CD8-positive, alpha-beta T cell (primary cell): ENCODE measurements at places on chromosomes 13 and 19.

DNA sequence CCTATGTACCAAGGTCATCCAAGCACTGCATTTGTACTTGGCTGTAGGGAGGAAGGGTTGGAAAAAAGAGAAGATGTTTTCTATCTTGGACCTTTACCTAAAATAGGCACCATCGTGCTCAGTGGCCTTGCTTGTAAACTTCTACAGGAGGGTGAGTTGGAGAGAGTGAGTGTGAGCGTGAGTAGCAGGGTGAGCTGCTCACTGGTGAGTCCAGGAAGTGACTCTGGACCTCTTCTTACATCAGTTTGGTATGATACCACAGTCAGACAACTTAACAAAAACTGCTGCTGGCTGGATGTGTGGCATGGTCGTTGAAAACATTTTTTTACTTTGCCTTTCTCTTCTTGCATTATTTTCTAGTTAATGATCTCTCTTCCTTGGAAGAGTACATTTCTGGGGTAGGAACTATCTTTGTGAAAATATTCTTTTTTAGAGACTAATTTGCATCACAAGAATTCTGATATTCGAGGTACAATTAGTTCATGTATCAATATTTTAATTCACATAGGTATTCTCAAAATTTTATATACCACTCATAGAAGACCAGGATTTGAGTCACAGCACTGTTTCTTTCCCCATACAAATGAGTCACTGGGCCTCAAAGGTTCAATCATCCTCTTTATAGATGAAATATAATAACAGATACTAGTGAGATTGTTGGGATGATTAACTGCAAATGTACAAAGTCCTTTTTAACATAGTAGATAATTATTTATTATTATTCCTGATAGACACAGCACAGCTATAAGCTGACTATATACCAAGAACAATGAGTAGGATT is 651 bp downstream of the SERPINE3 start:
- DNase-seq = no peak

GRCh38 chr13:51252954-51253532 is 30.8 kb downstream of the FAM124A start:
- no peak for DNase-seq

DNA sequence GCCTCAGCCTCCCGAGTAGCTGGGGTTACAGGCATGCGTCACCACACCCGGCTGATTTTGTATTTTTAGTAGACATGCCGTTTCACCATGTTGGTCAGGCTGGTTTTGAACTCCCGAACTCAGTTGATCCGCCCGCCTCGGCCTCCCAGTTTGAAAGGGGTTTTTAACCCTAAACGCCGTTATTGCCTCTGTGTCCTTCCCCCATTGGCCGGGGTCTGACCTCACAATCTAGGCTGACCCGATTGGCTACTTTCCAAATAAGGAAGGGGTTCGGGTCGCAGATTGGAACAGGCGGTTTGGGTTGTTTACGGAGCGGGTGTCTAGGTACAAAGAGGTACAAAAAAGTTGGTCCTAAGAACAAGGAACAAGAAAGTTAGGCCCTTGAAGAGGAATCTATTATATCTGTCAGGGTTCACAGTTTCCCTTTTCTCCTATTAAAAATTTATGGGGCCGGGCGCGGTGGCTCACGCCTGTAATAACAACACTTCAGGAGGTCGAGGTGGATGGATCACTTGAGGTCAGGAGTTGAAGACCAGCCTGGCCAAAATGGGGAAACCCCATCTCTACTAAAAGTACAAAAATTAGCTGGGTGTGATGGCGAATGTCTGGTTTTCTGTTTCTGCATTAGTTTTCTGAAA is 1.0 kb downstream of the ZNF253 start:
- peak; percentile 34 for DNase-seq

DNA sequence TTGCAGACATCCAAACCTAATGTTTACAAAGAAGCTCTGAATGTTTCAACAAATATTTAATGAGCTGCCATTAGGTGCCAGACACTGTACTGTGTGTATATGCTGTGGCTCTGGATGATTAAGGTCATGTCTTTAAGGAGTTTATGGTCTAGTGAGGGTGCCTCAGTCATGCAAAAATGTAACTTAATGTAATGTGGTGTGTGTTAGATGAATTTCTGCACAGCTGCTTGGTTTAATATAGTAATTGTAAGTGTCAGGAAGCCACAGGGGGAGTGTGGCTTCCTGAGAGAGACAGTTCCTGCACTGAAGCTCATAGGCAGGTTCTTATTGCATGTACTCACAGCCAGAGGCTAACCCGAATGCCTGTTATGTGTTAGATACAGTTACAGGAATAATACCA is 43.3 kb downstream of the SPATA13 start:
- DNase-seq = peak; percentile 62

DNA sequence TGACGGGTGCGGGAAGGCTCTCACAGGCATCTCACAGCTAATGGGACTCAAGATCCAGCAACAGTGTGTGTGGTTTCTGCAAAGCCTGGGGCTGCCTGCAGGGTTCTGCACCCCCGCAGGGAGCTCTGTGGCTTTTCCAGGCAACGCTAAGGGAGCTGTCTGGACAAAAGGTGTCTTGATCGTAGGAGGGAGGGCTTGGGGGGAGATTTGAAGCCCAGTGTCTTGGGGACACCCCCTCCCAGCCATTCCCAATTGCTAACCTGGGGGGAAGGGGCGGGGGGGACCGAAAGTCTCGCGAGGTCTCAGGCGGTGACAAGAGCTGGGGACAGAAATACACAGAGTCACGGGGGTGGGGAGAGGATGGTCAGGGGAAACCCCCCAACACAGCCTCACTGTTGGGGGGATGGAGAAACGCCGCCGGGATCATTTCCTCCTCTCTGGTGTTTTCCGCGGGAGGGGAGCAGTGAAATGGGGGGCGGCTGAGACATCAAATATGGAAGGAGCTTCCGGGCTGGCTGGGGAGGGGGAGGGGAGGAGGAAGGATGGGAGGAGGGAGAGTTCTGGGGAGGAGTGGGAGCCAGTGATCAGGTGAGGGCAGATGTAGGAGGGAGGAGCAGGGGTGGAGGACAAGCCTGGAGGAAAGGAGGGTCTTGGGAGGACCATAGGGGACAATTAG is 13.3 kb downstream of the KCNC3 start:
- no peak for DNase-seq

DNA sequence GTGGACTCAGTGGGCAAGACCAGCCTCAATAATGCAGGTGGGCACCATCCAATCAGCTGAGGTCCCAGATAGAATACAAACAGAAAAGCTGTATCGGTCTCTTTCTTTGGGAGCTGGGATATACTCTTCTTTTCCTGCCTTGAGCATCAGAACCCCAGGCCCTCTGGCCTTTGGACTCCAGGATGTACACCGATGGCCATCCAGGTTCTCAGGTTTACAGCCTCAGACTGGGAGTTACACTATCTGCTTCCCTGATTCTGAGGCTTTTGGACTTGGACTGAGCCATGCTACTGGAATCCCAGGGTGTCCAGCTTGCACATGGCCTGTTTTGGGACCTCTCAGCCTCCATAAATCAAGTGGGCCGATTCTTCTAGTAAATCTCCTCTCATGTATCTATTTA is 27.6 kb upstream of the USP12 start:
- no peak for DNase-seq

GRCh38 chr13:54879036-54879435 is 1850.4 kb downstream of the OLFM4 start:
- DNase-seq = no peak

DNA sequence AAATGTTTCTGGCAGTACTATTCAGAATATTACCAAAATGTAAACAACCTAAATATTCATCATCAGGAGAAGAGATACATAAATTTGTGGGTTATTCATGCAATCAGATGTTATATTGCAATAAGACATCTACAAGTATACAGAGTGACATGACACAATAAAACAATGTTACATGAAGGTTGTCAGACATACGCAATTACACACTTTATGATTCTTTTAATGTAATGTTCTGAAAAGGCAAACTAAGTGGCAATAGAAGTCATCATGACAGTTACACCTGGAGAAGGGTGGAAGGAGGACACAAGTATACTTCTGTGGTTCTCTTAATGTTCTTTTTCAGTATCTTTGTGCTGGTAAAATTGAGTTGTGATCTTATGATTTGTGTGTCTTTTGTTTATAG is 95.8 kb upstream of the PRR20A start:
- DNase-seq = no peak

GRCh38 chr19:29292153-29292552 is 79.2 kb upstream of the UQCRFS1 start:
- no peak for DNase-seq

- no peak for DNase-seq
These were observed 397.4 kb downstream of the SPRY2 start for GRCh38 chr13:79943346-79944023.

- DNase-seq = no peak
These were observed 52.0 kb downstream of the RAB20 start for GRCh38 chr13:110509478-110509926.

DNA sequence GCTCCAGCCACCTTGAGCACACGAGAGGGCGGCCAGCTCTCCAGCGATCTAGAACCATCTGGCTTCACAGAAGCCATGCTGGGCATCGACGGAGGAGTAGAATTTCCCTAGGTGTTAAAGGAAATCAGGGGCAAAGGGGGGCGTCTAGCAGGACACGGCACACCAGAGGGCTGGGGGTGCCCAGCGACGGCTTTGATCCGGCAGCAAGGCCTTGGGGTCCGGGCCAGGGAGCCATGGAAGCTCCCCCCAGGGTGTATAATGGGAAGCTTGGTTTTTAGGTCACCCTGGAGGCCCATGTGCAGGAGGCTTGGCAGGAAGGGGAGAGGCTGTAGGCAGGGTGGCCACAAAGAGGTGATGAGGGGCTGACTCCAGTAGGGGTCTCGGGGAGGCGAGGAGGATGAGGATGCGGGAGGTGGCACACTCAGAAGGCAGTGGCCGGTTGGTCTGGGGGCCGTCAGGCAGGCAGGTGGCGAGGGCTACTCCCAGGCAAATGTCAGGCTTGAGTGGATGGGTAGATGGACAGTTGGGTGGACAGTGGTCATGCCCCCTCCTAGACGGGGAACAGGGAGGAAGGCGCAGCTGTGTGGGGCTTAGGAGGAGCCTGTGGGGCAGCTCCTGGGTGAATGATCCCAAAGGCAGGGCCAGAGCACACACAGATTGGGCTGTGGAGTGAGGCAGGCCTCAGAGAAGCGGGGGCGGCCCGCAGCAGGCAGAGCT is 5.6 kb downstream of the KMT5C start:
- DNase-seq = no peak

- no peak for DNase-seq
These were observed 64.2 kb upstream of the ZNF599 start for GRCh38 chr19:34837262-34837661.

- no peak for DNase-seq
These were observed 79.3 kb upstream of the TM9SF2 start for GRCh38 chr13:99421758-99422585.

DNA sequence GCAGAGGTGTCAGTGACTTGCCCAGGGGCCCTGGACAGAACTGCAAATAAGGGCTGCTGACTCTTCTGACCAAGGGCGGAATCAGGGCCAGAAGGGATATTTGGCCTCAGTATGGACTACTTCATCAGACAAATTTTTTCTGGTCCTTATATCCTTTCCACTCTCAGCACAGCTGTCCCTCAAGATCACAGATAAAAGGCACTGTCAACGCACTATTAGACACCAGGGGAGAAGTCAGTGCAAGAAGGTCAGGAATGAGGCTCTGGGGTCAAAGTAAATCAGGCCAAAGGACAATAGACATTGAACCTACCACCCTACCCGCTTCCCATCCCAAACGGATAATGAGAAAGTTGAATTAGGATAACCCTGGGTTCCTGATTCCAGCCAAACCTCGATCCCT is 657.6 kb downstream of the UQCRFS1 start:
- no peak for DNase-seq

DNA sequence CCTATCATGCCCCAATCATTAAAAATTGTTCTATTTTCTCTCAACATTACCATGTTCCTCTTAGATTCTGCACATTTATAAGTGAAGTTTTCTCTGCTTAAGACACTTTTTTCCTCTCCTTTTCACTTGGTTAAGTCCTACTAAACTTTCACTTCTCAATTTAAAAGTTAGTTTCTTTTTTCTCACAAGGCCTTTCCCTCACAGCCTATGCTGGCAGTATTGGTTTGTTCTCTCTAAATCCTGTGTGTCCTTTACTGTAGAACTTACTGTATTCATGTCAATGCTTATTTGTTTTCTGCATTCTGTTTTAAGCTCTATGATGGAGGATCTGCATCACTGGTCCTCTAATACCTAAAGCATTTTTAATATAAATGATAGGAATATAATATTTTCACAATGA is 2816.6 kb downstream of the PCDH9 start:
- DNase-seq = no peak

DNA sequence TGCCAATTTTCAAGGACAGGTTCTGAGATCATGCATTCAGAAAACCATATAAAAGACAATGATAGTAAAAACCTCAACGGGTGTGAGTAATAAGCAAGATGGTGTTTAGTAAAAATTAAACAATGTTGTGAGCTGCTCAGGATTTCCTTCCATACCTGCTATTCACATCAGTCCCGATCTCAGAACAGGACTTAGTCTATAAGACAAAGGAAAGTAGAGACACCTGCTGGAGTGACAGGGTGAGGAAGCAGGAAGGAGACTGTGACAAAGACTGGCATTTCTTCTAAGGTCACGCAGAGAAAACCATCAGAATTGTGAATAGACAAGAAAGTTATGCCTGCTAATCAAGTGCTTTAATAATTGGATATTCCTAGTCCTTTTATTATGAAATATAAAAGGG is 648.0 kb downstream of the DACH1 start:
- DNase-seq = no peak

DNA sequence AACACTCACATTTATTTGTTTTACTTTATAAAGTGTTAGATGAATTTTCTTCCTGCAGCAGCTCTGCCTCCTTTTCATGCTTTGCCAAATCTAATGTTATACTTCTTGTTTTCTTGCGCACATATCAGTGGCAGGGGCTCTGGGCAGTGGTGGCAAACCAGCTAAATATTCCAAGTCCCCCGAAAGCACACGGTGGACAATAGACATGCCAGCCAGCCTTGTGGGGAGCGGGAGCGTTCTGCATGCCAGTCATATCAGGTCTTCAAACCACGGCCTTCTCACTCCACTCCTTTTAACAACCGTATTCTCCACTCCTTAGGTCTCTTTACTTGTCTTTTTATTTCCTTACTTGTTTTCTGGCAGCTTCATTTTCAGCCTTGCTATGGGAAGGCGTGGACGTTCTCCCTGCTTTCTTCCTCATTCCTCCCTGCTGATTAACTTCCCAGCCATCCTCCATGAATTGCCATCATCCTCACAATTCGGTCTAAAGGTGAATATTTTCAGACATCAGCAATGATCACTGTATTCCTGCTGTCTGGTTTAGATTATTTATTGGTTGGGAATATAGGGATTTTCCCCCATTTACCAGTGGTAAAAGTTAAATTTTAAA is 77.1 kb upstream of the WASF3 start:
- no peak for DNase-seq

GRCh38 chr13:27559719-27560118 is 60.6 kb downstream of the LNX2 start:
- DNase-seq = peak; percentile 26

DNA sequence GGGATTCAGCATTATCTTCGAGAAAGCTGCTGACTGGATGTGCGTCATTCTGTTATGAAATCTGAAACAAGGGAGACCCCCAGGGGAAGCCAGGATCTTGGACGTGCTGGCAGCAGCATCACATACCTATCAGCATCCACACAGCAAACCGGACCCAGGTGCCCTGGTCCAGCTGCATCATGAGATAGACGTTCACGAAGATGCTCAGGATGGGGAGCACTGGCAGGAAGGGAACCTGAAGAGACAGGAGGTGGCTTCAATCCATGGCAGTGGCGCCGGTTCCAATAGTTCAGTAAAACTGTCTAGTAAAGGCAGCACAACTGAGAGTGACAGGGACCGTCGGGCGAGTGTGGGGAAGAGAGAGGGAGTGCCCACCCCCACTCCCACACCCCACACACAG is 79.5 kb downstream of the SLC7A1 start:
- no peak for DNase-seq

- DNase-seq = no peak
These were observed 140.6 kb upstream of the STARD13 start for GRCh38 chr13:33426131-33426530.
